Stimulated activated CD4-positive, alpha-beta T cell treated with anti-CD3 and anti-CD28 coated beads, Interleukin-2, amount 100 ng/mL, for 48 hours (primary cell): ENCODE measurements at places on chromosomes 6 and 20.

DNA sequence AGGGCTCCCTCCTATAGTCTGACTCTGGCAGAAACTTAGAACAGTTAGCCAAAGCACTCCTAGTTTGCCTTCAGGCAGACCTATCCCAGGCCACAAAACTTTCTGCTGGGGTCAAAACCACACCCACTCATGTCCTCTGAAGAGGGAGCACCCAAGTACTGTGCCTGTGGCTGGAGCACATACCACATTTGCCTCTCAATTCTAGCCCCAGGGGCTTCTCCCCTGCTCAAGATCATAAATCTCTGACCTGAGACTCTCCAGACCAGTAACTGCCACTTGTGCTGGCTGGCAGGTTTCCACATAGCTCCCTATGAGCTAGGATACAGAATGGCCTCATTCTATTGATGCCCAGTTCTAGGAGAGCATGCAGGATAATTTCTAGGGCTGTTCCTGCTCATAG is 781.0 kb downstream of the EYS start:
- DNase-seq: no peak

- DNase-seq: no peak
Measured at GRCh38 chr6:105793130-105793529, 293.0 kb upstream of the PRDM1 start.

GRCh38 chr6:41615311-41615710 is 23.0 kb upstream of the MDFI start:
- DNase-seq: no peak

GRCh38 chr20:23003881-23004460 is 31.1 kb upstream of the SSTR4 start:
- no peak for DNase-seq

DNA sequence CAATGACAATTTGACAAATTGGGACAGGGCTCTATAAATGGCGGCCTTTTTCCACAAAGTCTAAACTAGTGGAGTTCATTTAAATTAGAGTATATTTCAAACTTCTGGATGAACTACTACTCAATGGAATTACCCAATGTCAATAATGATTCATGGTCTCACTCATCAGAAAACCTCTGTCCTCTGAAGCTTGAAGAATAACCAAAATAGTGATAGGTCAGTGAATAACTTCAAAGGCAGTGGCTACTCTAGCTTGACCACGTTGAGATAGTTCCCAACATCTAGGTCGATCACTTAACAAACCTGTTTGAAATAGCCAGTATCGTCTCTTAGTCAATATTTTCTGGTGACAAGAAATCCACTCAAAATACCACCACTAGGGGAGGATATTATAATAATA is 197.6 kb downstream of the HDGFL1 start:
- no peak for DNase-seq

GRCh38 chr6:19719691-19720128 is 117.5 kb upstream of the ID4 start:
- no peak for DNase-seq

GRCh38 chr20:45985573-45985972 is 13.6 kb upstream of the ZNF335 start:
- DNase-seq: no peak

- DNase-seq: no peak
Measured at GRCh38 chr6:89596056-89596455, 42.5 kb downstream of the LYRM2 start.

DNA sequence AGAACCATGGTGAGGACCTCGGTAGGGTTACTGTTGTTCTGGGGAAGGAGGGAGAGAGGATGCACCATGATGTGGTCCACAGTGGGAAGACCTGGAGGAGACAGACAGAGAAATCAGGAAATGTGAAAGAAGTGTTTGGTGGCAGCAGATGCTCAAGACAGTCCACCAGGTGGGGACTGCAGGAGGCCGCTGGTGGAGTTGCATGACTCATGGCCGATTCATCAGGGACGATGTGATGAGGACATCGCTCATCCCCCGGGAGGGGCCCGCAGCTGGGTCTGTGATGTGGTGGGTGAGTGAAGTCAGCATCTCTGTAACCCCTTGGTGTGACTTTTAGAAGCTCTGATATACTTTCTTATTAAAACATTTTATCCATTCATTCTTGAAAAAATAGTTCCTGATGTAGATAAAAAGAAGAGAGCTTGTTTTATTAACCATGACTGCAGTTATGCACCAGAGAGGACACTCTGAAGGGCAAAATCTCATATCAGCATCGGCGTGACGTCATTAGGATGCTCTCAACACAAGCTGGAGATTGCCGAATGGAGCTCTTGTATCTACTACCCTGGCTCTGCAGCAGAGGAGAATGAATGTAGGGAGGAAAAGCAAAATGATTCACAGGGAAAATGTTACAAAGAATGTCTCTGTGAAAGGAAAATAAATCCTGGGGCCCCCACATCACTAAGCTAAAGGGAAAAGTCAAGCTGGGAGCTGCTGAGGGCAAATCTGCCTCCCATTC is 71.2 kb downstream of the RAMACL start:
- peak; percentile 39 for DNase-seq

GRCh38 chr20:57440678-57441509 is 49.7 kb downstream of the RBM38 start:
- DNase-seq: no peak

GRCh38 chr6:14429396-14429795 is 311.8 kb downstream of the CD83 start:
- no peak for DNase-seq

- no peak for DNase-seq
Measured at GRCh38 chr6:157561929-157562810, 181.2 kb downstream of the ZDHHC14 start.

- no peak for DNase-seq
Measured at GRCh38 chr6:79250107-79250514, 15.6 kb upstream of the HMGN3 start.

GRCh38 chr20:21995461-21995860 is 290.0 kb downstream of the PAX1 start:
- no peak for DNase-seq

GRCh38 chr20:14055127-14055742 is 59.9 kb downstream of the MACROD2 start:
- no peak for DNase-seq

- no peak for DNase-seq
Measured at GRCh38 chr6:91926827-91927226, 1340.0 kb upstream of the MAP3K7 start.

GRCh38 chr6:2732503-2733089 is 18.1 kb downstream of the MYLK4 start:
- DNase-seq: no peak

- DNase-seq: no peak
Measured at GRCh38 chr20:58229198-58229798, 845 bp upstream of the ANKRD60 start.

- DNase-seq: peak; percentile 44
Measured at GRCh38 chr6:3850451-3851203, 1.5 kb downstream of the FAM50B start.

- no peak for DNase-seq
Measured at GRCh38 chr20:48178633-48179032, 393.4 kb upstream of the SULF2 start.

DNA sequence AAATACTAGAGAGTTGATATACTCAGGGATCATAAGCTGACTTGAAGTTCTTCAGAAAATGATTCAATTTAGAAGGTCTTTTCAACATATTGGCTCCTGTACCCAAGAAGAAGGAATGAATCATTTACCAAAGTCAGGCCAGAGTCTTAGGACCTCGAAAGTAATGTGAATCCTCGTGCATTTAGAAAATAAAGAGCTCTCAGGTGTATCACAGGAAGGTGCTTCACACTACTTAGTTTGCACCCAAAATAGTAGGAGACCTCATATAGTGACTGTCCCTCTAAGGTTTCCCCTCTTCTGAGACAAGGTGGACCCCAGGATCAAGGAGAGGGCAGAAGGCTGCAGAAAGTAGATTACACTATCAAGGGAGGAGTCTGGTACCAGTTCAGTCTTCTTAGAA is 71.8 kb downstream of the F13A1 start:
- DNase-seq: no peak

DNA sequence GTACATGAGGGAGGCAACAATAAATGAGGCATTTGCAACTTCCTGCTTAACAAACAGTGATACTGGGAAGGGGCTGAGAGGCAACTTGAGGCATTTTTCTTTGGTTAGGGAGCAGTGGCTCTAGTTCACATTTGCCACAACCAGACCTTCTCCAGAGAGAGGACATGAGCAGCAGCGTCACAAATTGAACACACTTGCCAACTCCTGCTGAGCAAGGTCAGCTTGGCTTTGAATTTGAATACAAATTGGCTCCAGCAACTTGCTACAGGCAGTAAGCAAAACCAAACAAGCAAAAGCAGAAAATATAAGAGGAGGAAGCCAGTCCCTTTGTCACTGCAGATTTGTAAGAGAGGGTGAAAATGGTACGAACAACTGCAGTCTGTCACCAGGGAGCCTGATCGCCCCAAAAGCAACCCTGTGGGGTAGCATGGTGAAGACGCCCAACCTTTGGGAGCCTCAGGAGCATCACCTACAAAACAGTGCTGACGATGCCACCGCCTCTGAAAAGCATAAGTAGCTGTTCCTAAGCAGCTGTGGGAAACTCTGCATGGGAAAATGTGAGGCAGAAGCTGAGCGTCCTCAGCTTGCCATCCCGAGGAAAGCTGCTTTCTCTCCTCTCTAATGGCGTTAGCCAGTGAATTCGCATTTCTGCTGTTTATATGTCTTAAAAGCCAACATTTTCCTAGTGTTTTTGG is 378.7 kb downstream of the RNGTT start:
- DNase-seq: no peak

DNA sequence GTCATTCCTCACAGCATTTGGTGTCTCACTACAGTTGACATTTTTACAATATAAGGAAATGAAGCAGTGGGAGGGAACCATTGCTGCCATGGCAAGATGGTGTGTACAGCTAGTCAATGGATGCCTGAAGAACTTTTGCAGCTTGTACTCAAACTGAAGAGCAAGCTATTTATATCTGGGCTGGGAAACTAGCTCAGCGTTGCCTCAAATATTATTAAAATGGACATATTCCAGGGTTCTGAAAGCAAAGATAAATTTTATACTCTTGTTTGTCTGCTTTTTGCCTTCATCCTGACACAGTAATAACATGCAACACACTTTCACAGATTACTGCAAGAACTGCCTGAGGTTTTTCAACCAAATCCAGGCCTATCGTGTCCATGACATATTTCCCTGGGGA is 156.4 kb upstream of the COL21A1 start:
- DNase-seq: no peak

- DNase-seq: no peak
Measured at GRCh38 chr6:34692280-34692679, 4.3 kb downstream of the ILRUN start.

DNA sequence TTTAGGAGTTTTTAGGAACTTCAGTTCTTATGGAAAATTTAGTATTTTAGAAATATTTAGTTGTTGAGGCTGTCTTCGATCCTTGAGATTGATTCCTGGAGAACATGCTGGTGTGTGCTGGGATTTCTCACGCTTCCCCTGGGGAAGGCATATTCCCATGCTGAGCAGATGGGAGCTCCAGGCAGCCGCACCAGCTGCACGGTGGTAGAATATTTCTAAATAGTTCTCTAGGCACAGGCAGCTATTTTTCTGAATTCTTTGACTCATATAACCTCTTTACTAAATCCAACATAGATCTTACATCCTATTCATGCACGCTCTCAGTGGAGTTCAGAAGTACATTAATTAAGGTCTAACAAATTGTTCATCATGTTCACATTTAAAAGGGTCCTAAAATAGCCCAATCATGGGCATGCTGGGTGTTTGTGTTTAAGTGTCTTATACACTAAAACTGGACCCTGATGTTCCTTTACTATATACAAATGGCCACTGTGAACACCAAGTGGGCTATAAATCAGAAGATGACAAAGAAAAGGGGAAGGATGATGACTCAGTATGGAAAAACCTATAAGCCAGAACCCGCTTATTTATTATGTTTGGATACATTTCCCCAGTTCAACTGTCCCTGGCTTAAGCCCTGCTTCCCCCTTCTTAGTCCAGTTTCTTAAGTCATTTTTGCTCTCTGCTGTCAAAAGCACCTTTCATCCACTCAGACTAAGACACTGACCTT is 138.5 kb downstream of the UST start:
- no peak for DNase-seq

DNA sequence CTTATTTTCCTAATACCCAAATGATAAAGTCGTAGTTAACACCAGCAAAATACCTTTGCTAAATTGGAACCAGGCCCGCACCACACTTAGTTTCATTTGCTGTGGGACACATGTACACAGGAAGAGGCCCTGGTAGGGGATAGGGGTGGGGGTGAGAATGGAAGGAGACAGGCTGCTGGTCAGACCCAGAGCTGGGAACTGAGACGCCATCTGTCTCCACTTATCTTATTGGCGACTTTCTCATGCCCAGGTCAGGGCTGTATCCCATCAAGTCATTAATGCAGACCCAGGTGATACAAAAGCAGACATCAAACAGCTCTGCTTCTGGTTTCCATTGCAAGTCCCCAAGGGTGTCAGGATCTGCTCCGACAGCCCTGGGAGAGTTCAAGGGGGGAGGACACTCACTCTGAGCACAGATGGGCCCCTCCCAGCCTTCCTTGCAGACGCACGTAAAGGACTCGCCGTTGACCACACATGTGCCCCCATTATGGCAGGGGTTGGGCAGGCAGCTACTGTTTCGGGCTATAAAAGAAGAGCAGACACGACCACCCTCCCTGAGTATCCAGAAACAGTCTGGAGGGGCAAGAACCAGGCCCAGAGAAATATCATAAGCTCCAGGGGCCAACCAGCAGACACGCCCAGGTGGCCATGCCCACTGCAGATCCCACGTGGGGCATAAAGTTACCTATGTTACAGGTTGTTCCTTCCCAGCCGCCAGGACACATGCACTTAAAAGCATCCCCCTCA is 29.2 kb downstream of the JAG1 start:
- DNase-seq: no peak

GRCh38 chr6:9496837-9497236 is 918.0 kb downstream of the TFAP2A start:
- no peak for DNase-seq

GRCh38 chr20:62453186-62453808 is 22.5 kb downstream of the GATA5 start:
- no peak for DNase-seq
